ENCODE measurements at places on chromosomes 16 and 17.
A peak's percentile ranks its signal among the peaks of the same experiment; 100 is the strongest.

DNA sequence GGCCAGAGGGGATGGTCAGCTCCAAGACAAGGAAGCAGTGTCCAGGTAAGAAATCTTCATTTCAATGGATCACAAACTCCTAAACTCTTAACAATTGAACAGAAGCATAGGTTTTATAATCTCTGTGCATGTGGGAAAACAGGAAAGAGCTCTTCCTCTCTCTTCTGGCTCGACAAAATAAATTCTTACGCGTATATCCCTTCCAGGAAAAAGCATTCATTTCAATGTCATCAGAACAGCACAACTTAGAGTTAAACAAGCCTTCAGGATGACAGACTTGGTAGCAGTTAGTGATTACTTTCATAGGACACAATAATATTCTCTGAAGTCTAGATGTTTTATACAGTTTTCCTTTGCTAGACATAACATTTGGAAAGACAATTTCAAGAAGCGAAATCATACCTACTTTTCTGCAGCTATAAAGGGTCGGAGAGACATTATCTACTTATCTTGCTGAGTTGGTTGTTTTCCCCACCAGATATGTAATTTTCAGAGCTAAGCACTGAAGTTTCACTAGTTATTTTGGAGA, 19.3 kb upstream of the SLC35G3 start:
- DNase-seq, result no peak

GRCh38 chr17:36107660-36108059, 4.0 kb downstream of the CCL4 start:
- DNase-seq, result no peak

DNA sequence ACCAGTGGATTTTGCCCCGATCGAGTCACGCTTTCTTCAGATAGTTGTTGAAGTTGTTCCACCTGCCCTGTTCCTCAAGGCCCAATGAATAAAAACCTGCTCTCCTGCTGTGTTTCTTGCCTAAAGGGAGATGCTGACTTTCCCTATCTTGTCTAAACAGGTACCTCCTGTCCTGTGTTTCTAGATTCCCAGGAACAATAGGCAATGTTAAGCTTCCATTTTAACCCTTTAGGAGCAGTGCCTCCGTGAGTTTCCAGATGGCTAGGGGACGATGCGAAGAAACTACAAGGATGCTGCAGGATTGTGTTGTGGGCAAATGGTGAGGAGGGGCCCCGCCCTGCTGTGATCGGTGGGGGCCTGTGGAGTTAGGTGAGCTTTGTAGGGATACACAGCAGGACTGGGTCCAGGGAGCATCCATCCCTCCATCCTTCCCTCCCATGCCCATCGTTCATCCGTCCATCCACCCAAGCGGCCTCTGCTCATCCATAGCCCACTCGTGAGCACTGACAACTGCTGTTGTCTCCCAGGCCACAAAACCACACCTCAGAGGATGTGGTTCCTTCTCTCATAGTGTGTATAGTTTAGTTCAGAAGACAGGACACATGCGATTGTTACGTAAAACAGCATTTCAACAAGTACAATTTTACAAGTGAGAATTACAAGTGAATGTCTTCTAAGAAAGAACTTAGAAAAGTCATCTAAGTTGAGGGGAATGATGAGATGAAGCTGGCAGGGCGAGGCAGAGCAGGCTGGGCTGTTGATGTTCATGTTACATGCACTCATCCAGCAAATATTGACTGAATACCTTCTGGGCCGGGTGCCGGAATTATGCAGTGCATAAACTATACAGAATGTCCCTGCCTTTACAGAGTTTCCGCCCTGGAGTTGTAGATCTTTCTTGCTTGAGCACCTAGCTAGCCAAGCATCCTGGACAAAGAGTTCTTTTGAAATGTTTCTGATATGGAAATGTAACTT, 5.2 kb downstream of the ARSG start:
- DNase-seq, result no peak

DNA sequence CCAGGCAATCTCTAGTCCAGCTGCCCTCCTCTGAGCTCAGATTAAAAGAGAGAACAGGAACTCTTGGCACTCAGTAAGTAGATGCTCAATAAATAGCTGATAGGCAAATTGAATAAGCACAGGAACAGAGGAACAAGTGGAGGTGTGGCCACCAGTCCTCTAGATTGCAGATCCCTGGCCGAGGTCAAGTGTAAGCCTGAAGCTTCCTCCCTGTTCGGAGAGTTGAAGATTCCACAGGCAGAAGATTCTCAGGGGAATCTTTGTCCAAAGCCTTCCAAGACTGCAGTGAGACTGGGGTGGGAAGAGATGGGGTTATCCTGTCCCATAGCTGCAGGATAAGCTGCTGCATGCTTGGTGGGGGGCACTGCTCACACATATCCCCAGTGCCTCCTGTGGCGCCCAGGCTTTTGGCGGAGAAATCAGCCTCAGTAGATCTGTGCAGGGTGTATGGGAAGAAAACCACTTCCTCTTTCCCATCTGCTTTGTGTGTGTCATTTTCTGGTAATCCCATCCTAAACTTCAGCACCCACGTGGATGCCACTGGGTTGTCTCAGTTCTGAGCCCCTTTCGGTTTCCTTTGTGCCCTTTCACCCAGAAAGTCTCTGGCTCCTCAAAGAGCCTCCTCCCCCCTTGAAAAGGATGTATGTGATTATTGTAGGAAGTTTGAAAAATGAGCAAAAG, 12.1 kb downstream of the CD300A start:
- DNase-seq, result peak; percentile 96

- DNase-seq, result no peak
These were observed 337.9 kb downstream of the GRIN2A start for GRCh38 chr16:9844361-9844760.
